ENCODE measurements at places on chromosomes 7 and 10. TPM values are rescaled to one million over a fixed set of nuclear protein-coding genes. Genes with fewer than 3 reads are reported as not detected.

Gene CAMK2B
- 0.18 TPM for total RNA-seq

Gene TAC1
- not detected for total RNA-seq

Gene ADAM22
- 3.5 TPM for total RNA-seq

Gene FHIP2A
- total RNA-seq: 27.7 TPM

Gene HOXA5
- 16.1 TPM for total RNA-seq

Gene TEX36
- total RNA-seq: 0.26 TPM

Gene PILRA
- total RNA-seq: 52.3 TPM

Gene BICC1
- total RNA-seq: 10.9 TPM

Gene RABGEF1
- 22.5 TPM for total RNA-seq

Gene RARRES2
- 162 TPM for total RNA-seq
